ENCODE measurements at places on chromosomes 4 and X.

GRCh38 chr4:151389311-151389710, 19.7 kb upstream of the FHIP1A start:
- no peak for DNase-seq

DNA sequence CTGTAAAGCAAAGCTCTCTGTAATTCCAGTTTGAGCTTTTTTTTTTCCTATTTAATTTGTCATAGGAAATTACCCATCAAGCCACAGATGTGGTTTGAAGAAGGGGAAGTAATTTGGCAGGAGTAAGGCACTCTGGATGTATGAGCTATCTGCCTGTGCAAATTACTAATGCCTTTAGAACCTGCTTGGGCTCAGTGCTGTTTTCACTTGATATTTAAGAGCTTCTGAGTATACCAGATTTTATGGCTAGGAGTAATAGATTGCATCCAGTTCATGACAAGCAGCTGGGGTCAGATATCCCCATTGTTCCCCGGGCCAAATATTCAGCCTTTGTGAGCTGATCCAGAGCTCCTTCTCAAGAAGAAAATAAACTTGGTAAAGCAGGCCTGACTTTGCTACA, 89.1 kb downstream of the DCAF8L2 start:
- DNase-seq: no peak

DNA sequence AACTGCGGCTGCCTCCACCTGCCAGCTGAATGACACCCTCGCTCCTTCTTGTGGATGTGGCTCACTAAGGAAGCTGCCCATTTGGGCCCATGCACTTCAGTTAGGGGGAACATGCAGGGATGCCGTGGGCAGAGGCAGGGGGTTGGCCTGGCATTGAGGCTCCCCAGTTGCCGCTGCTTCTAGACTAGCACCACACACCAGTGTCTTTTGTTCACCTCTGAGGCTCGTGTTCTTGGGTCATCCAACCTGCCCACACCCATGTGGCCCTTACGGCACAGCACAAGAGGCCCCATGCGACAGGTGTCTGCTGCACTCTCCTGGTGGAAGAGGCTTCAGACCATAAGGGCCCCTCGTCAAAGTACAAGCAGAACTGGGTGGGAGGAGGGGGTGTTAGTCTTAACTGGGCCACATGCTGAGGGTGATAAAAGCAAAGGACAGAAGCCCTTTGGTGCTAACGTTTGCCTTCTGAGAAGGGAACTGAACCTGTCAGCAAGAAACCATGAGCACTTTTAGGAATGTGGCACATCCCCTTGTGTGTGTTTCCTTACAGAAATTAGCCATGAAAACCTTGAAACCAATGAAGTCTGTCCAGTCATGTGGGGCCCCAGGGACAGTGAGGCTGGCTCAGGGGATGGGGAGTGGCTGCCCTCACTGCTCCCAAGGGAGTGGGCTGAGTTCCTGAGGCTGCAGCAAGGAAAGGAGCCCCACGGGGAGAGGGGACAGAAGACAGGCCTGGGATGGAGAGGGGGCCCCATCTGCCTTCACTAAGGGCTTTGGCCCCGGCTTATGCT, 39.2 kb downstream of the MAP7D3 start:
- no peak for DNase-seq

GRCh38 chrX:105114554-105115130, 105.9 kb downstream of the TEX13A start:
- DNase-seq: no peak

- DNase-seq: no peak
Observed at GRCh38 chr4:987624-988513, 1.0 kb downstream of the IDUA start.

GRCh38 chrX:13652287-13652793, 601 bp upstream of the TCEANC start:
- no peak for DNase-seq

DNA sequence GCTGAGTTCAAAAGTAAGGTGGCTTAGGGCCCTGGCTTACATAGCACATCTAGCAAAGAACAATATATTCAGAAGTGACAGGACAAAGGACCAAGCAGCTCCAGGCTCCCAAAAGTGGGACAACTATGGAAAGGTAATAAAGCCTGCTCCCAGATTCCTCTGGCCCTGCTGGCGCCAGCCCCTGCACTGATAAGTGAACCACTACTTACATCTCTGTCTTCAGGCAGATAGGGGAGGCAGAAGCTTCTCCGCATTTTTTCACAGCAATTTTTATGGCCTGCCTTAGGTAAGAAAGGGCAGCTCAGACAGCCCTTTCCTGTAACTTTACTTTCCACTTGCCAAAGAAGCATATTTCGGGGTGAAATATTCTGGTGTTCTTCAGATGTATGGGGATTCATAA, 83.9 kb downstream of the MTNR1A start:
- DNase-seq: no peak

DNA sequence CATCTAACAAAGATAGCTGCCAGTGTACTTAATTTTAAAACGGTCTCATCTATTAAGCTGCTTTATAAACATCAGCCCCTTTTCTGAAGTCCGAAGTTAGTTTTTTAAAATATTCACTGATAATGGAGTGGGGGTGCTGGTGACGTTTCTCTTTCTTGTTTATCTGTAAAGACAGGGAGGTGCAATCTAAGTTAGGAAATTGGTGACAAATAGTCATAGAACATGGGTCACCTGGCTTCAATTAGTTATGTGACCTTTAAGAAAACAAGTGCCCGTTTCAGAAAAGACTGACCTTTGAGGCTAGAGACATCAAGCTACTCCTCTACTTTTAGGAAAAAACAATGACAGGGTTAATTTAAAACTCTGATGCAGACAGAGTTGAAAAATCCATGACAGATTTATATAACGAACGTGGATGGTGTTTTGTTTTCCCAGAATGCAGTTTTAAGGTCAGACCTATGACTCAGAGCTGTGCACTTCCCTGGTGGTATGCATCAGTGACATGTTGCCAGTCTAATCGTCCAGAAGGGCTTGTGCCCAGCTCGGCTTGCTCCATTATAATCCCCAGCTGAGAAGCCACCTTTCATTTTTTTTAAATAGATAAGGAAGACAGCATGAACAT, 38.2 kb downstream of the FHL1 start:
- DNase-seq: no peak

GRCh38 chrX:142084611-142085010, 120.5 kb downstream of the MAGEC2 start:
- DNase-seq: no peak

- no peak for DNase-seq
Observed at GRCh38 chr4:140557831-140558435, 10.8 kb downstream of the UCP1 start.

- no peak for DNase-seq
Observed at GRCh38 chr4:180913750-180914149, 1329.5 kb upstream of the TENM3 start.

- DNase-seq: no peak
Observed at GRCh38 chr4:8780086-8780485, 91.6 kb downstream of the HMX1 start.

- DNase-seq: no peak
Observed at GRCh38 chr4:6855692-6856297, 53.8 kb upstream of the TBC1D14 start.

GRCh38 chrX:85017721-85018120, 14.0 kb downstream of the APOOL start:
- DNase-seq: no peak

DNA sequence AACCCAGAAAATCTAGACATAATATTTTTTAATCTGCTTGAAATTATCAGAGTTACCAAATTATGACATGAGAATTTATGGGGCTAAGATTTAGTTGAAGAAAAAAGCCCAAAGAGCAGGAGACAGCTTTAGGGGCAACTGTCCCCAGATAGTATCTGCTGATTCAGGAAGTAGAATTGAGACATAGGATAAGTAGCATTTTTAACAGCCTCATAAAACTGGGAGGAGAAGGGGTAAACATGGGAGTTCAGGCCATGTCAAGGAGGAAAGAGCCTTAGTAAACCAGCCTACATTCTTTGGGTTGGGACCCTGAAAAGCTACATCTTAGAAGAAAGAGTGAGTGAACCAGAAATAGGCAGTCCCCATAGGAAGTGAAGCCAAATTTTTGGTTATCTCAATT, 9.7 kb upstream of the RAB28 start:
- no peak for DNase-seq

DNA sequence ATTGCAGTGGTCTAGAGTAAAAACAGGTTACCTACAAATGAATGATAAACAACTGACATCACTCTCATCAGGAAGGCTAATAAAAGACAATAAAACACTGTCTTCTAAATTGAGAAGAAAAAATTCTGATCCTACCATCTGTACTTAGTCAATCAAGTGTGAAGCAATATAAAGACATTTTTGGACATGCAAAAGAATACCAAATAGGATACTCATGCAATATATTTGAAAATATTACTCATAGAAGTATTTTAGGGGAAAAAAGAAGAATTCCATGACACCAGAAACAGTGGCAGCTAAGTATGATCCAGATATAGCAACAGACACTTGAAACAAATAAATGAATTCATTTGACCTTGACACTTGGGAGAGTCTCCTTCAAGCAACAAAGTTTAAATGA, 63.8 kb upstream of the FAM120C start:
- no peak for DNase-seq

DNA sequence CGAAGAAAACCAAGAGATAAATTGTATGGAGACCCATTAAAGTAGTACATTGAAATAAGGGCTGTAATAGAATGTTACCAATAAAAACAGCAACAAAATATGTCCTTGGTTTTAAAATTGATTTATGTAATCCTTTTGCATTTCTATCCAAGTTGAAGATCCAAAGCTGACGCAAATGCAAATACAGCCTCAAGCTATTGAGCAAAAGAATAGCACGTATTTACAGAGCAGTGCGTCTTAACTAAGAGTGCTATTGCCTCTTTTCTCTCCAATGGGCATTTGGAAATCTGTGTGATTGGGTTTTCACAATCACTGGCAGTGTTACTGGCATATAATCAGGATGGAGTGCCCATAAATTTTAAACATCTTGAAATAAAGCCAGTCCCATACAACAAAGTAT, 417.4 kb downstream of the TLL1 start:
- no peak for DNase-seq

GRCh38 chr4:156084373-156084772, 130.7 kb upstream of the CTSO start:
- DNase-seq: no peak

GRCh38 chrX:30302956-30303355, 6.2 kb downstream of the NR0B1 start:
- DNase-seq: no peak

GRCh38 chr4:40347472-40347871, 12.3 kb downstream of the CHRNA9 start:
- no peak for DNase-seq

- no peak for DNase-seq
Observed at GRCh38 chr4:91984466-91984865, 319.3 kb upstream of the GRID2 start.

DNA sequence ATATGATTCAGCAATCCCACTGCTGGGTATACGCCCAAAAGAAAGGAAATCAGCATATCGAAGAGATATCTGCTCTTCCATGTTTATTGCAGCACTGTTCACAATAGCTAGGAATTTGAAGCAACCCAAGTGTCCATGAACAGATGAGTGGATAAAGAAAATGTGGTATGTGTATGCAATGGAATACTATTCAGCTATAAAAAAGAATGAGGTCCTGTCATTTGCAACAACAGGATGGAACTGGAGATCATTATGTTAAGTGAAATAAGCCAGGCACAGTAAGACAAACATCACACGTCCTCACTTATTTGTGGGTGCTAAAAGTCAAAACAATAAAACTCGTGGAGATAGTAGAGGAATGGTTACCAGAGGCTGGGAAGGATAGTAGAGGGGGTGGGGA, 153.8 kb upstream of the LEF1 start:
- DNase-seq: no peak

DNA sequence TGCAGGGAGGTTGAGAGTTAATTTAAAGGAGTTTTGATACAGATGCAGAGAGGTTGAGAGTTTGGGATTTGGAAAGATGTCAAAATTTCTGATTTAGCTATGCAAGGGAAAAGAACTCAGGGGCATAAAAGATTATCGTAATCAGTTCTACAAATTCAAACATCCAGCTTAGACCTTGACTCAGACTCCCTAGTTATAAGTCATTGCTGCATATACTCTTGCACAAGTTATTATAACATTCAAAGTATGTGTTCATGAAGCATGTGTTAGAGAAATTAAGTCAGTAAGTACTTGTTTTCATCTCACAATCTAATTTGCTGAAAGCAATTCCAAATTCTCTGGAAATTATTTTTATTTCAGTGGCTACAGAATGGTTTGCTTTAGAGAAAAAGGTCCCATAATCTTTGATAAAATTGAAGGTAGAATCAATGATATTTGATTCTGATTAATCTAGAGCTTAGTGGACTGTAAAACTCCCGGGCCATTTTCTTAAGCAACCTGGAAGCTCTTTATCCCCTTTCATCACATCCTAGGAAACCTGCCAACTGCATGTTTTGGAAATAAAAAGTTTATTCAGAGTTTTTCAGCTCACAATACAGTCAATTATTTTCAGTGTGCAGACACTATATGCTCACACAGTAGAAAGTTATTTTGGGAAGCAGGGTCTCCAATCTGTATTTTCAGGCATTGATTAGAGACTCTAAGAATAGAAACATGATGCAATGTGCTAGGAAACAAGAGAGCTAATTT, 132.9 kb upstream of the SPANXC start:
- no peak for DNase-seq

- no peak for DNase-seq
Observed at GRCh38 chr4:107640197-107640596, 79.8 kb downstream of the PAPSS1 start.

DNA sequence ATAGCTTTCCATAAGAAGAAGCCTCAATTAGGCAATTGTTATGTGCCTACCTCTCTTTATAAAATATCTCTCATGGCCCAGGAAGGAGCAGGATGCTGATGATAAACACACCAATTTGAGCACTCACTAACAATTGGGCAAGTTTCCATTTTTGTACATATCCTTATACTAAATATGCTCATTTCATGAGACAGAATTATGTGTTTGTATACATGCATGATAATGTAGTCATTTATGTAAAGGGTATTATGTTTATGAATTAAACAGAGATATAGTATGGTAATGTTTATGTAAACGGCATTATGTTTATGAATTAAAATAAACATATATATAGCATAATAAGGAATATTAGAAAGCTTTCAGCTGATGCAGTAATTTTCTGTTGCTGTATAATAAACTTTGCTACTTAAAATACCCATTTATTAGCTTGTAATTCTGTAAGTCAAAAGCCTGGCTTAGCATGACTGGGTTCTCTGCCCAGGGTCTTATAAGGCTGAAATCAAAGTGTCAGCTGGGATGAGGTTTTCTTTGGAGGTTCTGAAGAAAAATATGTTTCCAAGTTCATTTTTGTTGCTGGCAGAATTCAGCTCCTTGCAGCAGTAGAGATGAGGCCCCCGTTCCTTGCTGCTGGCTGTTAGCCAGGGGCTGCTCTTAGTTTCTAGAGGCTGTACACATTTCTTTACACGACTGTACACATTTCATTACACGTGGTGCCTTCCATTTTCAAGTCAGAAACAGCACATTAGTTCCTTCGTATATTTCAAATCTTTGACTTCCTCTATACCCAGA, 89.0 kb downstream of the GLRA2 start:
- DNase-seq: no peak

DNA sequence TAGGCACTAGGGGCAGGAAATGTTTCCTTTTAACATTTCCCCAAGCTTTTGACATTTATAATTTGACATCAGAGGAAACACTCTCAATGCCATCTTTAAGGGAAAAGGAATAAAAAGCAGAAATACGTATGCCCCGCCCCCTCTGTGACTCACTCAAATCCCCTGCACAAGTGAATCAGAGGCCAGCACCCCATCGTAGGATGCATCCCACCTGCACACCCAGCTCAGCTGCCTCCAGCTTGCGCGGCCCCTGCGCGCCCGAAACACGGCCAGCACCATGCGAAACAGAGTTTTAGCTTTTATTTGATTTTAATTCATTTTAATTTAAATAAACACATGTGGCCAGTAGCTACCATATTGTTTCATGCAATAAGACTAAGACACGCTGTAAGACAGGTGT, 29.5 kb downstream of the ABLIM2 start:
- DNase-seq: no peak

Data from stimulated activated CD8-positive, alpha-beta memory T cell treated with anti-CD3 and anti-CD28 coated beads, Interleukin-4, amount 100 ng/mL, for 24 hours (primary cell).